ENCODE measurements at places on chromosomes 7 and 10. TPM values are rescaled to one million over a fixed set of nuclear protein-coding genes. Genes with fewer than 3 reads are reported as not detected.
A peak's percentile ranks its signal among the peaks of the same experiment; 100 is the strongest.

DNA sequence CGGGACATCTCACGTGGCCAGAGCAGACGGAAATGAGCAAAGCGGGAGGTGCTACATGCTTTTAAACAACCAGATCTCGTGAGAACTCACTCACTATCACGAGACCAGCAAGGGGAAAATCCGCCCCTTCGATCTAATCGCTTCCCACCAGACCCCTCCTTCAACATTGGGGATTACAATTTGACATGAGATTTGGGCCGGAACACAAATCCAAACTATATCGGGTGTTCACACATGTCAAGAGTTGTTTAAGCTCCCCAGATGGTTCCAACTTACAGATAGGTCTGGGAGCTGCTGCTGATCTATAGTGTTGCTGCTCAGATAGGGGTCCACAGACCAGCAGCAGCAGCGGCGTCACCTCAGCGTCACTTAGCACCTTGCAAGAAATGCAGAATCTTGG lies 194.9 kb downstream of the GPAM start:
- no peaks in the 10 kb centered on the region for H3K4me1 ChIP-seq
- H3K4me3 ChIP-seq: no peak overlapping the region
- no peaks in the 10 kb centered on the region for H3K36me3 ChIP-seq
- no peak for DNase-seq

GRCh38 chr7:121392277-121393004 lies 3.7 kb downstream of the FAM3C start:
- DNase-seq: no peak
- H3K4me3 ChIP-seq: no peak overlapping the region
- H3K4me1 ChIP-seq: no peaks in the 10 kb centered on the region
- no peaks in the 10 kb centered on the region for H3K36me3 ChIP-seq

GRCh38 chr7:25496476-25497368 lies 268.4 kb upstream of the NPVF start:
- H3K4me3 ChIP-seq: no peak overlapping the region
- DNase-seq: no peak
- H3K4me1 ChIP-seq: peaks cover 43% of the 10 kb centered on the region
- no peak overlapping the region for H3K27ac ChIP-seq
- H3K36me3 ChIP-seq: no peaks in the 10 kb centered on the region

- H3K4me1 ChIP-seq: peaks cover 2% of the 10 kb centered on the region
- no peak overlapping the region for H3K27ac ChIP-seq
- H3K4me3 ChIP-seq: no peak overlapping the region
- no peaks in the 10 kb centered on the region for H3K27me3 ChIP-seq
- H3K36me3 ChIP-seq: no peaks in the 10 kb centered on the region
- DNase-seq: no peak
Measured at GRCh38 chr7:101999393-101999792, 182.0 kb downstream of the CUX1 start.

The UPK3BL2 gene
- total RNA-seq: 17.4 TPM

DNA sequence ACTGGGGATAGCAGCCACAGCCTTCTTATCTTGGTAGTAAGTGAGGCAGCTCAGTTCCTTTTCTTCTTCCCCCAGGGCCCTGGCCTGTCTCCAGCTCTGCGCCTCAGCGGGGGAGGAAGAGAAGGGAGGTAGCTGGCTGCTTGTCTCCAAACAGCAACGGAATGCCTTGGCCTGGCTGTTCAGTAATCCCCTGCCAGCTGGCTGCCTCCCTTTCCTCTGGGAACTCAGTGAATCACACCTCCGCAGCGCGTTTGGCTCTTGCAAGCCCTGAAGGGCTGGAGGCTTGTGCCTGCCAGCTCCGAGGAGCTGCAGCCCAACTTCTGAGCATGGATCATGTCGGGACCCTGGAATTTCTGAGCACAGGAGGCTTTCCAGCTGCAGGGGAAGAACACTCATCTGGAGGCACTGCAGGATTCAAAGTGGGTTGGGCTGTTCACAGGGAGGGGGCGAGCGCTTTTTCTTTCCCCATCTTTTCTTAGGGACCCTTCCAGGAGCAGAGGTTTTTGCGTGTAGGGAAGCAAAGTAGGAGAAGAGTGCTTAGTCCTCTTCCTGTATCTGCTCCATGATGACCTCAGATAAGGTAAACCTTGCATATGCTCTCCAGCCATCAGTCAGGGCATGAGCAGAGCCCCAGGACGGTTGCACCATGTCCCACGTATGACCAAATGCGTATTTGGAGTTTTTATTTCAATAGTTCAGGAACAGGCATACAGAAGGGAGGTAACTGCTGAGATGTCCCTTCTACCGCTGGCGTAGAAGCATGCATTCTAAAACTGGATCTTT lies 253.2 kb upstream of the INHBA start:
- no peaks in the 10 kb centered on the region for H3K27me3 ChIP-seq
- H3K4me1 ChIP-seq: peaks cover 41% of the 10 kb centered on the region
- H3K4me3 ChIP-seq: no peak overlapping the region
- no peak overlapping the region for H3K27ac ChIP-seq
- no peaks in the 10 kb centered on the region for H3K36me3 ChIP-seq

The ASIC3 gene
- total RNA-seq: 3.9 TPM

The HOGA1 gene
- total RNA-seq: 2.3 TPM

DNA sequence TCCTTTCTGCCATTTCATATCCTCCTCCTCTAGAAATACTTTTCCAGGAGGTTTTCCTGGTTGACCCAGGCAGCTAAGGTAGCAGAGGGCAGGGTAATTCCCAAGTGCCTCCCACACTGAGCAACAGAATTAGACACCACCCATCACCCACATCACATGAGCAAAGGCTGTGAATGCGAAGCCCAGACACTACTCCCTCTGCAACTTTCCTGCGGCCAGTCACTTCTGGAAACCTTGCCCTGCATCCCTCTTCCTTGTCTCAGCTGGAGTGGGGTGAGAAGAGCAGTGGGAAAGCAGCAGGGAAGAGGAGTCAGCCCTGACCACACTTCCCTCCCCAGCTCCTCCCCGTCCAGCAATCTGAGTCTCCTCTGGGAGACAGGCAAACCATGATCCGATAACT lies 15.2 kb downstream of the TMEM176B start:
- no peak overlapping the region for H3K27ac ChIP-seq
- peak; percentile 17 for DNase-seq
- H3K4me3 ChIP-seq: no peak overlapping the region
- H3K4me1 ChIP-seq: peaks cover 11% of the 10 kb centered on the region
- H3K36me3 ChIP-seq: no peaks in the 10 kb centered on the region

The CALML5 gene
- total RNA-seq: not detected

- H3K4me1 ChIP-seq: peaks cover 28% of the 10 kb centered on the region
- no peak overlapping the region for H3K4me3 ChIP-seq
- H3K27ac ChIP-seq: no peak overlapping the region
Measured at GRCh38 chr10:113026679-113027078, 76.6 kb downstream of the TCF7L2 start.

- H3K4me3 ChIP-seq: no peak overlapping the region
- no peaks in the 10 kb centered on the region for H3K36me3 ChIP-seq
- no peaks in the 10 kb centered on the region for H3K27me3 ChIP-seq
- H3K27ac ChIP-seq: no peak overlapping the region
- H3K4me1 ChIP-seq: peaks cover 4% of the 10 kb centered on the region
- no peak for DNase-seq
Measured at GRCh38 chr10:18229826-18230225, 89.6 kb downstream of the CACNB2 start.

DNA sequence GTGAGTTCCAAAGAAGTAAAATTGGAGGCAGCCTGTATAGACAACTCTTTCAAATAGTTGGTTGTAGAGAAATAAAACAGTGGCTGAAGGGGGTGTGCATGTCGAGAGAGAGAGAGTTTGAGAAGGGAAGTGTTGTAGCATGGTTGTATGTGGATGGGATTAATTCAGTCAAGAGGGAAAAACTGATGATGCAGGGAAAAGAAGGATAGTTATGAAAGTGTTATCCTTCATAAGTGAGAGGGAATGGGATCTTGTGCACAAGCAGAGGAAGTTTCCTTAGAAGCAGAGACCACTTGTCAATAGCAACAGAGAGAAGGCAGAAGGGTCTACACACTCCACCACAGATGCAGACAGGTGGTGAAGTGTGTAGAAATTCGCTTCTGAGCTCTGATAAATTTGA lies 30.0 kb upstream of the BPGM start:
- DNase-seq: no peak
- peaks cover 2% of the 10 kb centered on the region for H3K4me1 ChIP-seq
- H3K4me3 ChIP-seq: no peak overlapping the region
- no peaks in the 10 kb centered on the region for H3K27me3 ChIP-seq
- no peak overlapping the region for H3K27ac ChIP-seq

- H3K4me1 ChIP-seq: peaks cover 21% of the 10 kb centered on the region
- peak overlapping the region; percentile 66 for H3K27ac ChIP-seq
- no peaks in the 10 kb centered on the region for H3K36me3 ChIP-seq
Measured at GRCh38 chr7:139734395-139734794, 43.4 kb downstream of the HIPK2 start.

DNA sequence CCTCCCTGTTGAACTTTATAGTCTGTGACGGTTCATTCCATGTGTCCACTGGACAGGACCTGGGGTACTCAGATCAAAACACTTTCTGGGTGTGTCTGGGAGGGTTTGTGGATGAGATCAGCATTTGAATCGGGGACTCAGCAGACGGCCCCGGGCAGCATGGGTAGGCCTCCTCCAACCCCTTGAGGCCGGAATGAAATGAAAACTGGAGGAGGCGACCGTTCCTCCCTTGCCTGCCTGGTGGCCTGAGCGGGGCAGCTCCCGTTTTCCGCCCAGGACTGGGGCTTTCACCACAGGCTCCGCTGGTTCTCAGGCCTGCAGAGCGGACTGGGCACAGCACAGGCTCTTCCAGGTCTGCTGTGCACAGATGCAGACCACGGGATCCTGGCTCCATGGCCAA lies 247.7 kb downstream of the MAD1L1 start:
- H3K27me3 ChIP-seq: no peaks in the 10 kb centered on the region
- no peaks in the 10 kb centered on the region for H3K36me3 ChIP-seq
- no peaks in the 10 kb centered on the region for H3K4me1 ChIP-seq
- DNase-seq: no peak

DNA sequence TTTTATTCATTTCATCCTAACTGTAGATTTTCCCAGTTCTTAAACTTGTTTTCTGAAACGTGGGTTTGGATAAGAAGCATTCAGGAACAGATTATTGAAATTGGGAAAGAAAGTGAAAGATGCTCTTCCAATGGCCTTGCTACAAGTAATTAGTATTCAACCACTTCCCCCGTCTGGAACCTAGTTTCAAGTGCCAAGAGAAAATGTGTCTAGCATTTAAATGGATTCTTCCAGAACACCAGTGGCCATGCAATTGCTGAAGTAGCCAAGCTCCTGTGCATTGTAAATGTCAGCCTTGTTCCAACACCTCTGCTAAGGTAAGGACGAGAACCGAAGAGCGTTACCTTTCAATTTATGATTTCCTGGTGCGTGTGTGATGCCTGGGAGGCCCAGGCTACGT lies 68.2 kb downstream of the PFKFB3 start:
- peak overlapping the region; percentile 29 for H3K27ac ChIP-seq
- DNase-seq: no peak
- no peak overlapping the region for H3K4me3 ChIP-seq
- H3K4me1 ChIP-seq: peaks cover 3% of the 10 kb centered on the region
- no peaks in the 10 kb centered on the region for H3K27me3 ChIP-seq
- no peaks in the 10 kb centered on the region for H3K36me3 ChIP-seq

DNA sequence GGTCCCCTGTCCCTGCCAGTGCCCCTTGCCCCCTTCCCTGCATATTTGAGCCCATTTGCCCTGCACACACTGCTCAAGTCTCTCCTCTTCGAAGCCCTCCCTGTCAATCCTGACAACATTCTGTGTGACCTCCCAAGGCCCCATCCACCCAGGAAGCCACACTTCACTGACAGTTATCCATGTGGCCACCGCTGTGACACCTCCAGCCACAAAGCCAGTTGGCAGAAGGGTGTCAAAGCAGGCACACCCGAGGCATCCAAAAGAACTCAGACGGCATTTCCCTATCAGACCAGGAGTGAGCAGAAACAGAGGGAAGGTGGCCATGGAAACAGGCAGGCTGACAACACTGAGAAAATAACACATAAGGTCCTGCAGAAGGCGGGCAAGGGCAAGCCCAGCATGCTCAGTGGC lies 4.6 kb downstream of the POLM start:
- no peak for DNase-seq
- no peak overlapping the region for H3K4me3 ChIP-seq
- H3K27me3 ChIP-seq: no peaks in the 10 kb centered on the region
- peaks cover 28% of the 10 kb centered on the region for H3K36me3 ChIP-seq
- no peaks in the 10 kb centered on the region for H3K4me1 ChIP-seq
- H3K27ac ChIP-seq: no peak overlapping the region

GRCh38 chr7:158950914-158951635 lies 94.7 kb downstream of the DYNC2I1 start:
- peaks cover 37% of the 10 kb centered on the region for H3K36me3 ChIP-seq
- no peak for DNase-seq
- no peaks in the 10 kb centered on the region for H3K27me3 ChIP-seq
- H3K4me1 ChIP-seq: no peaks in the 10 kb centered on the region
- no peak overlapping the region for H3K27ac ChIP-seq

GRCh38 chr10:9634466-9634865 lies 1383.2 kb upstream of the CELF2 start:
- H3K36me3 ChIP-seq: no peaks in the 10 kb centered on the region
- H3K4me1 ChIP-seq: no peaks in the 10 kb centered on the region
- no peak for DNase-seq
- H3K4me3 ChIP-seq: no peak overlapping the region
- H3K27ac ChIP-seq: no peak overlapping the region
- H3K27me3 ChIP-seq: no peaks in the 10 kb centered on the region

DNA sequence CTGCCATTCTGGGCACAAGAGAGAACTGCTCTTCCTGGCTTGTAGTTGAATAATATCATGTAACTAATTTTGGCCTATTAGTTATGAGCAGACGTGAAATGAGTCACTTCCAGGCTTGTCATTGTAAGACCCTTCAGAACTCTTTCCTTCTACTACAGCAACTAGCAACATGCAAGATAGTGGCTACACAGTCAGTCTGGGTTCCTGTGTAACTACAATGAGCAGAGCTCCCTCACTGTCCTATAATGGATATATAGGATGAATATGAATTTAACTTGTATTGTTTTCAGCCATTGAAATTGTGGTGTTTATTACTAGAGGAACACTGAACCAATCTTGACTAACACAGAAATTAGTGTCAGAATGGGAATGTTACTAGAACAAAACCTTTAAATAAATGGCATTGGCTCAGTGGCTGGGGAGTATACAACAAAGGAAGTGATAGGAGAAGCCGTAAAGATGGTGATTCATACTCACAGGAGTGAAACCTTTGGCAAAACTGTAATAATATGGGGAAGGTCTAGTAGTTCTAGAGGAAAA lies 2.9 kb upstream of the MTPN start:
- H3K27me3 ChIP-seq: no peaks in the 10 kb centered on the region
- H3K4me3 ChIP-seq: no peak overlapping the region
- peaks cover 12% of the 10 kb centered on the region for H3K4me1 ChIP-seq
- no peak for DNase-seq
- H3K36me3 ChIP-seq: no peaks in the 10 kb centered on the region
- peak overlapping the region; percentile 91 for H3K27ac ChIP-seq

GRCh38 chr7:43639858-43640491 lies 57.1 kb downstream of the STK17A start:
- no peaks in the 10 kb centered on the region for H3K27me3 ChIP-seq
- peak; percentile 89 for DNase-seq
- H3K27ac ChIP-seq: peak overlapping the region; percentile 84
- no peak overlapping the region for H3K4me3 ChIP-seq
- peaks cover 14% of the 10 kb centered on the region for H3K4me1 ChIP-seq
- H3K36me3 ChIP-seq: peaks cover 40% of the 10 kb centered on the region

GRCh38 chr7:23689165-23689564 lies 9.2 kb downstream of the FAM221A start:
- H3K27me3 ChIP-seq: no peaks in the 10 kb centered on the region
- H3K27ac ChIP-seq: no peak overlapping the region
- no peak overlapping the region for H3K4me3 ChIP-seq
- H3K4me1 ChIP-seq: peaks cover 4% of the 10 kb centered on the region
- no peak for DNase-seq

GRCh38 chr10:58930500-58930899 lies 245.9 kb upstream of the PHYHIPL start:
- H3K4me1 ChIP-seq: no peaks in the 10 kb centered on the region
- DNase-seq: no peak
- H3K27me3 ChIP-seq: no peaks in the 10 kb centered on the region
- H3K36me3 ChIP-seq: no peaks in the 10 kb centered on the region

Data from lung (tissue), 17 donors.